ENCODE measurements at places on chromosomes 16 and 17.
A peak's percentile ranks its signal among the peaks of the same experiment; 100 is the strongest.

DNA sequence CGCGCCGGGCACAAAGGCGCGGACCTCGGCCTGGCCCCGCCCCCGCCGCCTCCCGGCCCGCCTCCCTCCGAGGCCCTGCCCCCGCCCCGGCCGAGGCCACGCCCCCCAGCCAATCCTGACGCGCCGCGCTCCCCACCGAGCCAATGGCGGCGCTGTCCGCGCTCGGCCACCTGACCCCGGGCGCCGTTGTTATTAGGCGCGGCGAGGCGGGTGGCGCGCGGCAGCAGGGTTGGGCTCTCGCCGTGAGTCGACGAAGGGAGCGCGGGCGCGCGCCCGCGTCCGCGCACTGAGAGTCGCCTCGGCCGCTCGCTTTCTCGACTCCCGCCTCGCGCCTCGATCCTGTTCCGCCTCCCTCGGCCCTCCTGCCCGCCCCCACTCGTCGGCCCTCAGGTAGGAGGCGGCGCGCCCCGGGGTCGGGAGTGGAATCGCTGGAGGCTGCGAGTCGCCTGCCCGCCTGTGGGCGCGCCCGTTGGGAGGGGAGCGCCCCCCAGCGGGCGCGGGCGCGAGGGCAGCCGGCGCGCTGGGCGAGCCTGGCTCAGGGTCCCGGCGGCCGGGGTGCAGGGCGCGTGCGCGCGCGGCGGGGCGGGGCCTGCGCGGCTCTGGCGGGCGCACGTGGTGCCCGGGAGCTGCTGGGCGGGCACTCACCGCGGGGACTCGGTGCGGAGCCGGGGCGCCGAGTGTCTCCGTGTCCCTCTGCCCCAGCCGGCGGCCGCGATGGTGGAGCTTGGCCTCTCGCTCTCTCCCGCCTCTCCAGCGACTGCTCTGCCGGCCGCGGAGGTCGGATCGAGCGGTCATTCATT, 405 bp upstream of the CBLN1 start:
- DNase-seq: peak; percentile 89

GRCh38 chr17:57697891-57698711, 47.0 kb downstream of the CCDC182 start:
- DNase-seq: no peak

DNA sequence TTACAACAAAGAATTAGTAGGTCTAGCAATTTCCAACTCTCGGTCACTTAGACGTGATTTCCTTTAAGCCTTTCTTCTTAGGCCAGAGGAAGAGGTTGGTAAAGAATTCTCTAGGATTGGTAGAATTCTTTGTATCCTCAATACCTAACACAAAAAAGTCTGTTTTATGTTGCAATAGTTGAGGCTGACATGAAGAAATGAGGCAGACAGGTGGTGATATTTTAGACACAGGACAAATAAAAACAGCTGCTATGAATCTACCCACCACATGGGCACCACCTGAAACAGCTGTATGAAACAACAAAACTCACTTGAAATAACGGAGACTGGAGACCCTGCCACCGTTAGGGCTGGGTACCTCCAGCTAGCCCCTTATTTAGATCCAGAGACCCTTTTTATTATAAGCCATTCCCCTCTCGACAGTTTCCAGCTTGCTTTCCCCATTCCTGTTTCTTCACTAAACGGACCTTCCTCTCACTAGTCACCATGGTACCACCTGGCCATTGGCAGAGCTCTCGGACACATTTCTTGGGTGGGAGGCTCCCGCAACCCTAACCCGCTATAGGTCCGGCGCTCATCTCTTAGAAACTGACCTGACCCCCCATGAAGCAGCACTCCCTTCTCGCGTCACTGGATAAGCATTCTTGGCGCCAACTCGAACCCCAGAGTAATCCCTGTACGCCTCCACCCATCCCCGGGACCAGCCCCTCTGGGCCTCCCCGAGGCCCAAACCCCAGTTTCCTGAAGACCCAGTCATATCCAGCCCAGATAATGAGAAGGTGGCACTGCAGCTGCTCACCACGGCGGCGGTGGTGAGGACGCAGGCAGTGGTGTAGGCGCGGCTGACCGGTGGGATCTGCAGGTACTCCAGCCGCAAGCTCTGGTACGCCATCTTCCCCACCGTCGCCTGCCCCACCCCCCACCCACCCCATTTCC, at the start of gene DERL2:
DERL2 (minus strand) TSS at position 909 of the 936 bp plus-strand sequence; CDS start at position 892, 17 bp downstream.
- DNase-seq: no peak

- DNase-seq: no peak
These were observed 311.1 kb downstream of the XYLT1 start for GRCh38 chr16:17159617-17160016.

DNA sequence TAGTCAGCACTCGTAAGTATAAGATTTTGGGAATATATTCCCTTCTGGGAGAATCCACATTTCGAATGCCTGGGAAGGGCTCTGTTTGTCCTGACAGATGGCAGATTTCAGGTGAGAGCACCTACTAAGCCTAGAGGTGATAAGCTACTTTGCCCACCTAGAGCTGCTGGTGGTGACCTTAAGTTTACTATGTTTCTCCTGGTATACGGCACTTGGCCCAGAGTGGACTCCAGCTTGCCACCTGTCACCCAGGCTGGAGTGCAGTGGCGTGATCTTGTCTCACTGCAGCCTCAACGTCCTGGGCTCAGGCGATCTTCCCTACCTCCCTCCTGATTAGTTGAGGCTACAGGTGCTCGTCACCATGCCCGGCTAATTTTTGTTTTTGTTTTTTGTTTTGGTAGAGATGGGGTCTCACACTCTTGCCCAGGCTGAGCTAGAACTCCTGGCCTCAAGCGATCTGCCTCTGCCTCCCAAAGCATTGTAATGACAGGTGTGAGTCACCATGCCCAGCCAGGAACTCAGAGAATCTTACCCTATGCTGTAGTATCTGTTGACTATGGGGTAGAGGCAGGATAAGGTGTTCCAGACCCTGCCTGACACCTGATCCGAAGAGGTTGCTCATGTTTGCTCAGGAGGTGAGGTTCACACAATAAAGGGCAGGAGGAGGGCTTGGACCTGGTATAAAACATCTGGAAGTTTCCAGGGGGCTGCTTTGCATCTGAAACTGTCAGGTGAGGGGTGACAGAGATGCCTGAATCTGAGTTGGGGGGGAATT, at the start of gene ZG16:
ZG16 (plus strand) TSS at position 681 of the 775 bp plus-strand sequence. CDS start 1,011 bp downstream, outside the sequence.
- DNase-seq: no peak

- no peak for DNase-seq
These were observed 29.1 kb downstream of the COG4 start for GRCh38 chr16:70494202-70494770.

GRCh38 chr17:51674579-51675255, 414.4 kb downstream of the UTP18 start:
- no peak for DNase-seq

GRCh38 chr16:28837672-28838557, 8.2 kb downstream of the TUFM start:
- DNase-seq: no peak
